ENCODE measurements at places on chromosomes 7 and 10.

DNA sequence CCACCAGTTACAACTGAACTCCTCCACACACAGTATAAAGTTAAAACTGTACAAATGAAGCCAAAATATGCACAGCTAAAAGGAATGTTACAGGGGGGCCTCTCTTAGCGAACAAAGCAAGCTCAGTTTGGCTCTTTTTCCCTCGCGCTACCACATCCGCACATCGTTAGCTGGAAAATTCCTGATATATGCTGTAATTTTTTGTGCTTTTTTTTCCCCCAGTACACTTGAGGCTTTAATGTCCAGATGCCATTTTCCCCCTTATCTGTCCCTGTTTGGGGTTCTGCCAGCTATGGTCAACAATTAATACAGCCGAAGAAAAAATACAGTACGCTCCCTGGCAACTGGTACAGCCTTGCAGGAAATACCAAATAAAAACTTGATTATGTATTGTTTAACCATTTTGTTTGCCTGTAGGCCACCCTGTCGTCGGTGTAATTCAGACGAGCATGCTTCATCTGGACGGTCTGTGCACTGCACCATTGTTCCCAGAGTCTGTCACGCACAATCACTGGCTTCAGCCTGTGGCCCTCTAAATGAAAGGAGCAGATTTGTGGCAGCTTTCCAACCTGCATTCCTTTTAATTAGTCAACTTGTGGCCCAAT lies 108.1 kb upstream of the FAM133B start:
- DNase-seq: no peak

DNA sequence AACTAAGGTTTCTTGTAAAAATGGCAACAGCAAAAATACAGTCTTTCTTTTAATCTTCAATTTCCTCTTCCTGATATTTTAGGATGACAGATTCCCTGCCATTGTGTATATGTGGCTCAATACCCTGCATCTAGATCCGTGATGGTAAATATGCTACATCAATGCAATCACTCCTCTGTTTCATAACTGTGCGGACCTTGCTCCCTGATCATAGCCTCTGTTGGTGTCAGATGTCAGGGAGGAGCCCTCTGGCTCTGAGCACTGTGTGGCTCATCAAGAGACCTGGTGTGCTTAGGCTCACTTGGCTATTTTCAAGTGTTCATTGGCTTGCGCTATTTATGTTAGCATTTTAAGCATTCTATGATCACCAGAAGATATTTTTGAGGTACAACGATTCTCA lies 33.0 kb upstream of the AGR3 start:
- DNase-seq: no peak

DNA sequence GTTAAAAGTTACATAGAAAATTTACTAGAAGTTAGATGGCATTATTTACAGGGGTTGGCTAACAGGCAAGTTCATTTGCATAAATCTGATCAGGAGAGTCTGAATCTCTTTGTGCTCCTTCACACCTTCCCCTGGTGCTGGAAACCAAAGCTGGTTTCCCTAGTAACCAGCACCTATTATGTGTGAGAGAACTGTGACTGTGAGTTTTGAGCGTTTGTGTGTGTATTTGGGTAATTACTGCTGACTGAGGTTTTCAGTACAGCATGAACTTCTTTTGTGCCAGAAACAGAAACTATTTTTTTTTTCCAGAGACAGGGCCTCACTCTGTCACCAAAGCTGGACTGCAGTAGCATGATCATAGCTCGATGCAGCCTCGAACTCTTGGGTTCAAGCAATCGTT lies 10.3 kb upstream of the IFIT1B start:
- no peak for DNase-seq

DNA sequence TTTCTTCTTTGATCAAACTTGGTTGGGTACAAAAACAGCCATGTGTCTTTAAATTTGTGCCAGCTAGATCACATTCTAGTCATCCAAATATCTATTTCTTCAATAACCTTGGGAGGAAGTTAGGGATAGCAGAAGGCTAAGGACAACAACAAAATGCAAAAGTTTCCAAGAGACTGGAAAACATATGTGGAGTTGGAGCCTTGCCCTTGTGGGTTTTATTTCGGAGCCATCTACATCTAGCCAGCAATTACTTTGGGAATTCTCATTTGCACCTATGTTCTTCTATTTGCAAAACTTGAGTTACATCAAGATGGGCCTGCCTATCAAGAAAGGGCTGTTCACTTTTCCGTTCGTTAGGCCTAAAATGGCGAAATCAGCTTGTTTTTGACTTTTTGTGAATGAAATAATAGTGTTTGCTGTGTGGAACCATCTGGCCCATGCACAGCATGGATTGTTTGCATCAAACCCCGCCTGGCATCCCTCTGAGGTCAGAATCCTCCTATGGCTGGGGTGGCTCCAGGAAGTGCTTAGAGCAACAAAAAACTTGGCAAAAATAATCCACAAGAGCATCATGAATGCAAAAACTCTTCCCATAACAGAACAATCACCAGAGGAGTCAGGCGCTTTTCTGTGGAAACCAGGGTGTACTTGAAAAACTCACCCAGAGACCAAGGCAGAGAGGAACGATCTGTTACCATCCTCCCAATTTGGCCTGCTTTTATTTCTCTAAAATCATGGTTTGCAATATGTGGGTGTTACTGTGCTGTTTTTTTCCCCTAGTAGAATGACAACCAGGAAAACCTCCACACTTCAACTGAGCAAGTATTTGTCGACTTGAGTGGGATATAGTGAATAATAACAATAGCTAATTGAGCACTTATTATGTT lies 36.2 kb upstream of the XPNPEP1 start:
- DNase-seq: no peak

GRCh38 chr10:35765996-35766395 lies 123.9 kb upstream of the FZD8 start:
- no peak for DNase-seq

GRCh38 chr10:3287572-3288445 lies 115.2 kb upstream of the PITRM1 start:
- DNase-seq: no peak

DNA sequence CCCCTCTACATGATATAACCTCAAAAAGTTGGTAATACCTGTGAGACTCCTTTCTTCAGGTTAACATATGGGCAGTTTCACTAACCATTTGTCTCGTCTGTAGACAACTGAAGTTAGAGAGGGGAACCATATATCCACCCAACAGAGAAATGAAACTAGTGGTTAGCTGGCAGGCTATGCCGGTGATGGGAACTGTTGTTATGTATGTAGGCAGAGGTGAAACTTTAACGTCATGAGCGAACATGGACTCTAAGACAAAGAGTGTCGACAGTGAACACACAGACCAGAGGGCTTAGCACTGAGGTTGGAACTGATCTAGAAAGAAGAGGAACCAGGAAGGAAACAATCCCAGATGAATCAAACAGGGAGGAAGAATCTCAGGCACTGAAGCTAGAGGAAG lies 112.4 kb downstream of the ELMO1 start:
- DNase-seq: no peak

DNA sequence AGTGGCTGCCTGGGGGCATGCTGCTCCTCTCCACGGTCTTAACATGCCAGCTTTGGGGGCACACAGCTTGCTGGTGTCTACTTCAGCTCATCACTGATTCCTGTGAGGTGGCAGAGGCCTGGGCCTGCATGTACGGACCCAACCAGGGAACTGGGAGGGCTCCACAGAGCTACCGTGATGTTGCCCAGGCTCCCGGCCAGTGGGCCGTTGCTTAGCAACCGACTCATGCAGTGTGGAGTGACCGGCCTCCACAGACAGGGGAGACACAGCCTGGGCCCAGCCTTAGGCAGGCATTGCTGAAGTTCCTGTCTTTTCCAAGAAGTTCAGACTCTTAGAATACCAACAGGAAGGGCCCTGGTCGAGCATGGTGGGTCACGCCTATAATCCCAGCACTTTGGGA lies 25.8 kb upstream of the SH2B2 start:
- DNase-seq: no peak

- no peak for DNase-seq
These were observed 369.6 kb downstream of the KCNMA1 start for GRCh38 chr10:77267703-77268675.

DNA sequence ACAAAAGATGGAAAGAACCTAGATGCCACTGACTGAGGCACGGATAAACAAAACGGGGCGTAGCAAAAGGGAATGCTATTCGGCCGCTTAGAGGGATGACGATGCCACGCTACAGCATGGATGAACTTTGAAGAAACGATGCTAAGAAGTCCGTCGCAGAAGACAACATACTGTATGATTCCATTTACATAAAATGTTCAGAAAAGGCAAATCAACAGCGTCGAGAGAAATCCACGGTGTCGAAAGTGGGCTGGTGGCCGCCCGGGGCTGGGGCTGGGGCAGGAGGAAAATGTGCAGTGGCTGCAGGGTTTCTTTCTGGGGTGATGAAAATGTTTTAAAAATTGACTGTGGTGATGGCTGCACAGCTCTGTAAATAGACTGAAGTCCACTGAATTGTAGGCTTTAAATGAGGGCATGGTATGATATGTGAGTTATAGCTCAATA lies 24.1 kb downstream of the GNA12 start:
- DNase-seq: no peak

DNA sequence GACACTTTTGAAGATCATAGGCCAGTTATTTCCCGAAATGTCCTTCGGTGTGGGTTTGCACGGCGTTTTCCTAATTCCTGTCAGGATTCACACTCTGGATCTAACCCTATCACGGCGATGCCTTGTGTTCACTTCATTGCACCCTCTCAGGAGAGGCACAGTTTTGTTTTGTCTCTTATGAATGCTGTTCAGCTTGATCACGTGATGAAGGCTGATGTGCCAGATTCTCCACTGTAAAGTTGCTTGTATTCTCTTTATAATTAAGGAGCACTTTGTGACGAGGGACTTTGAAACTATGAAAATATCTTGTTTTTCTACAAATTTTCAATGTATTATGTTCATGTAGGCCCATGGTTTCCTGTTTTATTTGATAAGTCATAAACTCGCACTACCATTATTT lies 568.1 kb downstream of the ACTR3B start:
- DNase-seq: no peak

GRCh38 chr7:43647673-43648472 lies 65.0 kb downstream of the STK17A start:
- no peak for DNase-seq
